HTR-8/SVneo (cell line): ENCODE measurements at places on chromosomes 2 and 18.
A peak's percentile ranks its signal among the peaks of the same experiment; 100 is the strongest.

- no peak for DNase-seq
Measured at GRCh38 chr2:112147382-112148168, 9.4 kb downstream of the FBLN7 start.

DNA sequence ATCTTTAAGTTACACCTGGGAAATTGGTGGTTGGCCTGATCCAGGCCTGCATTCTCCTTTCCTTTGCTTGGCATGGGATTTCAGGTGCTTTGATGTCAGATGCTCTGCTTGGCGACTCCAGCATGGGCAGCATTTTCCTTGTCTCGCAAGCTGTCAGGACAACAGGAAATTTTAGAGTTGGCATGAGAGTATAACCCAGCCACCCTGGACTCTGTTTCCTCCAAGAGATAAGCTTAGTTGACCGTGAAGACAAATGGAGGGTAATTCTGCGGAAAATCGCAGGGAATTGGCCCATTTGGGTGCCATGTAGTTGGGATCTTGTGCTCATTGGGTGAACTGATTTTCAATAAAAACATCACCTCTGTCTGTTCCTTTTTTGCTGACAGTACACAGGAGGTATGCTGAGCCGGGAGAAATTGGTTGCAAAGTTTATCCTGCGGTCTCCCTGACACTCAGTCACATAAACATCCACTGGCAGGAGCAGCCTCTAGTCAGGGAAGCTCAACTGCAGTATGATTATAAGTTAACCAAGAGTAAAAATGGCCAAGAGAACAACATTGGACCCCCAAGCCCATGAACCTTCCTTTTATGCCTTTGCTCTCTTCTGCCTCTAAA, 409.9 kb downstream of the SETBP1 start:
- DNase-seq: no peak

DNA sequence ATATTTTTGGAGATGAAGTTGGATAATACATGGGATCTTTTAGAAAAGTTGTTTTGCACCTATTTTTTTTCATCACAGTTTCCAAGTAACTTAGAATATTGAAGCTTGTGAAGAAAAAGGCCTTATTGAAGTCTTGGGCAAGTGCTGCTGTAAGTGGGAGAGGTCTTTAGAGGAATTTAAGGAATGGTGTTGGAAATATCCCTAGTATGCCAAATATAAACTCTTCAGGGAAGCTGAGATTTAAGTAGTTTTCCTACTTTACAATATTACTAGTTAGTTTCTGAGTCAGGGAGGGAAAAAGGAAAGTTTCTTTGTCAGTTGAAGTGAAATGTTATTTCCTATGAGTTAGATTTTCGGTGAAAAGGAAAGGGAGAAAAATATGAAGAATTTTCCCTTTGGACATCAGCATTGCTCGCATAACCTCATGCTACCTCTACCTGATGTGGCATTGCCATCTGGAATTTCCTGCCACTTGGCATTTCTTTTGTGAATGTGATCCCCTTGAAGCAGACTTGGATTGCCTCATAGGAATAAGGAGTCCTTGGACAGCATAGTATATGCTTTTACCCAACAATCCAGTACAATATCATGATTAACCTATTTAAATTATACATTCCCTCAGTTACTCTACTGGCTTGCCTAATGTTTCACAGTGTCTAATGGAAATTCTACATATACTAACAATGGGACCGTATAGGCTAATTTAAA, 12.1 kb downstream of the PLEKHH2 start:
- DNase-seq: peak; percentile 14

DNA sequence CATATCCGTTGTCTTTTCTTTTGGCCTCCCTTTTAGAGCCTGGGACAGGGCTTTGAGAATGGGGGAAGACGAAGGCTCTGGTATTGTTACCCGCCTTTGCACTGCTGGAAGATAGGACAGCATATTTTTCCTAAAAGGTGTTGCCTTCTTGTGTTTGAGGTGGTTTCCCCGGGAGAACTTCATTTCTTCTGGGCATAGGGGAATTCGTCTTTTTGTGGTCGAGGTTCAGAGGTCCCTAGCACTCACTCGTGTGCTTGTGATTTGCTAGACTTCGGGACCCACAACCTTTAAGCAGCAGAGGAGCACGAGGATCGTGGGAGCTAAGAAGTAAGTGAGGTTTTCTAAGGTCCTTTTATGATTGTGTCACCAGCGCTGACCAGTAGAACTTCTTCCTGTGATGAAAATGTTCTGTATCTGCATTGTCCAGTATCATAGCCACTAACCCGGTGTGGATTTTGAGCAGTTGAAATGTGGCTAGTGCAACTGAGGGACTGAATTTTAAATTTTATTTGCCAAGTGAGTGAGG, 611 bp downstream of the ZNF512 start:
- DNase-seq: no peak

DNA sequence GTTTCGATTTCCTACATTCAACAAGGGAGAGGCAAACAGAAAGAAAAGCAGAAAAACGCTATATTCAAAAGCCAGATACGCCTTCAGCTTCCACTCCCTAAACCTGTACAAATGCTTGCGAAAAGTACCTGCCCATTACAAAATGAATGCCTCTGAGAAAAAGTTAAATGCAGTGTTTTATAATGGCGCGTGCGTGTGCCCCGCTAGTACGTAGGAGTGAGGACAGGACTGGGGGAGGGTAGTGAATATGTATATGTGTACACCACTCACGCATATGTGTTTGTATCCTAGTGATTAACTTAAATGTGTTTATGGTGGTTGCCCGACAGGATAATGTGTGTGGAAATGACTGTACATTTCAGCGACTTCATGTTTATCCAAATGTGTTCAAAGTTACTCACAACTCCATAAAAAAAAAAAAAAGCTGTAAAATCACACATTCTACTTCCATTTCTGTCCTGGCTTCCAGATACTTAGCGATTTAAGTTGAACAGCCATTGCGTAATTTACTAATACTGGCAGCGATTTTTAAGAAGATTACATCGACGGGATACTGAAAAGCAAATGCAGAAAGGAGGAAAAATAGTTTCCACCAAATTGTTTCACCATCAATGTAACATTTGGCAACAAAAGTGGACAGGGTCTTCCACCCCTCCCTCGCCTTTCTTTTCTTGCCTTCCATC, 1.3 kb downstream of the NEUROD1 start:
- DNase-seq: no peak

- DNase-seq: no peak
Measured at GRCh38 chr18:35915056-35915455, 57.4 kb upstream of the RMP24 start.

- DNase-seq: no peak
Measured at GRCh38 chr2:12429779-12430406, 286.8 kb upstream of the TRIB2 start.
